CD4-positive, alpha-beta T cell treated with Interleukin-15 for 4 hours (primary cell): ENCODE measurements at places on chromosomes 16 and 17.

DNA sequence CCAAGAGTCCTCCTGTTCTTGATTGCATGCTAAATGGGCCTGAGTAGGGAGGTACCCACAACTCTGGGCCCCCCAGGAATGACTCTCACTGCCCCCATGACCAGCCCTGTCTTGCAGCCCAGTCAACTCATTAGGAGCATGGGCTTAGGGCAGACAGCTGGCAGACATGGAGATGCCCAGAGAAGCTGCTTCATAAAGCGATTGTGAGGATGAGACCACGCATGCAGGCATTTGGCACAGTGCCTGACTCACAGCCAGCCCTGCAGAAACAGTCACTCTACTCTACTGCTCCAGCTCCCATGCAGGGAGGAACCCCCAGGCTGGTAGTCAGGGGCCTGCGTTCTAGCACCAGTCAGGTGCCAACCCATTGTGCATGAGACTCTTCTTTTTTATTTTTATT lies 8.4 kb upstream of the C16orf82 start:
- DNase-seq: no peak

- DNase-seq: no peak
These were observed 13.8 kb upstream of the CDR2 start for GRCh38 chr16:22388101-22388644.

GRCh38 chr16:54049591-54050458 lies 236.8 kb downstream of the IRX3 start:
- DNase-seq: no peak

DNA sequence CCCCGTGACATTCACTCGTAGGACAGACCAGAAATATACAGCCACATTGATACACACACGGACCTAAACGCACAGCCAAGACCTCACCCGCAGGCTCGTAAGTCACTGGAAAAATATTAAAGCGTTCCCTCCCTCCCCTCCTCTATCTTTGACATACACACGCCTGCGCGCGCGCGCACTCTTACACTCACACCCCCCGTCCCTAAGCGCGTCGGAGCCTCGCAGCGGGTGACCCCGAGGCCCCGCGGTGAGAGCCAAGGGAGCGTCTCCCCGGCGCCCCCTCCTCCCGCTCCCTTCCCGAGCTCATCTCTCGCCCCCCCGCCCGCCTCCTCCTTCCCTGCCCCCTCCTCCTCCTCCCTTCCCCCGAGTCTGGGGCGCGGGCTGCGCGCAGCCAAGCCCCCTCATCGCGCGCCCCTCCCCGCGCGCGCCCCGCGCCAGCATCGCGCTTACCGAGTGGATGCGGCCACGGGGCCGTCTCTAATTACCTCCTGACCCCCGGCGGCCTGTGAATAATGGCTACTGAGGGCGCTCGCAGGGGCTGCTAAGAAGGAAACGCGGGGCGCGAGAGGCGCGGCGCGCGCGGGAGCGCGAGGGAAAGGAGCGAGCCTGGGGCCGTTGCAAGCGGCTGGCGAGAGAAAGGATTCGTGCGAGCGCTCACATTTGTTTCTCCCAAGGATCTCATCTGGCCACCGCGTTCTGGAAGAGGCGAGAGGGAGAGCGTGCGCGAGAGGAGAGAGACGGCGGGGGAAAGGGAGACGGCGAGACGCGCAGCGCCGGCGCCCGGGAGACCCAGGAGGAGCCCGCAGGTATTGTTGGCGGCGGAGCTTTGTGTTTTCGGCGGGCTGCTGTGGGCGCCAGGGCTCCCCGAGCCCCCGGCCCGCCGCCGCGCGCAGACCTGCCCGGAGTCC lies 42.4 kb downstream of the RAI1 start:
- no peak for DNase-seq

DNA sequence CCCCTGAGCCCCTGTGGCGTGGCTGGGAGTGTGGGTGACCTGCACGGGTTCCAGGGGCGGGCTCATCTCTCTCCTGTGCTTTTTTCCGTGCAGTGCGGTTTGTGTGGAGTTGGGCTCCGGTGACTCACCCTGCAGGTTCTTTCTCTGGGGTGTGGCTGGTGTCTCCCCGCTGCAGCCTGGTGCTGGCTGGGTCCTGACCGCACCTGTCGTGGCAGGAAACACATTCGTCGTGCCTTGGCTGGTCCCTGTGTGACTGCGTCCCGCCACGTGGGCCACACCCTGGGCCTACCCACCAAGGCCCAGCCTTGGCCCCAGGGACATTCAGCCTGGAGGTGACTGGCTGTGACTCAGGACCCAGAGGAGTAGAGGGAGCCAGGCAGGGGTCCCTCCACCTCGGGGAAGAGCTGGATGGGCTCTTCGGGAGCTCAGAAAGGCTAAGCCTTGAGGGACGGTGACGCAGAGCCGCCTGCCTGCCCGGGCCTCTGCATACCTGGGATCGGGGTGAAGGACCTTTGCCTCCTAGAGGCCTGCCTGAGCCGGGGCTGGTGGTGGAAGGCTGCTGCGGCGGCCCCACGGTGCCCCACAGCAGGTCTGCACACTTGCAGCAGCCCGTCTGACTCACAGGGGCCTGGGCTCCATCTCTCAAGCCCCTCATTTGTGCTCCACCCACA lies 7.8 kb downstream of the TRAF7 start:
- DNase-seq: peak; percentile 36

DNA sequence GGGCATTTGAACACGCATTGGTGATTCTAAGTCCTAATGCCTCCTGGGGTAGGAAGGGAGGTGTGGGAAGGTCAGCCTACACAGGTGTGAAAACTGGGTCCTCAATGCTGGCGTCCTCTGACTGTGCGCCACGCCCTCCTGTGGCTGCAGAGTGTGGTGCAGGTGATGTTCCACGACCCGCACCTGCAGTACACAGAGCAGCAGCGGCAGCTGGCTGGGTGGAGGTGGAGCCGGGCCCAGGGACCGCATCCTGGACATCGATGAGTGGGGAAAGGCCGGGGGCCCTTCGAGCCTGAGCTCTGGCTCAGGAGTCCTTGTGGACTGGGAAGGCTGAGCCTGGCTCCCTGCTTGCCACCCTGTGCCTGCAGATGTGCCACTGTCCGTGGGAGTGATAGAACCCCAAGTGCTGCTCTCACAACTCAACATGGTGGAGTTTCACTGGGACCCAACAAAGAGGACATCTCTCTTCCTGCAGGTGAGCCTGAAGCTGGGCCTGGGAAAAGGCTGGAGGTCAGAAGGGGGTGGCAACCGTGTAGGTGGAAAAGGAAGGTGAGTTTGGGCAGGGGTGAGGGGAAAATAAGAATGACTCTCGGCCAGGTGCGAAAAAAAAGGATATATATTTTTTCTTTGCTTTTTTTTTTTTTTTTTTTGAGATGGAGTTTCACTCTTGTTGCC lies 14.0 kb upstream of the STAC2 start:
- peak; percentile 69 for DNase-seq

DNA sequence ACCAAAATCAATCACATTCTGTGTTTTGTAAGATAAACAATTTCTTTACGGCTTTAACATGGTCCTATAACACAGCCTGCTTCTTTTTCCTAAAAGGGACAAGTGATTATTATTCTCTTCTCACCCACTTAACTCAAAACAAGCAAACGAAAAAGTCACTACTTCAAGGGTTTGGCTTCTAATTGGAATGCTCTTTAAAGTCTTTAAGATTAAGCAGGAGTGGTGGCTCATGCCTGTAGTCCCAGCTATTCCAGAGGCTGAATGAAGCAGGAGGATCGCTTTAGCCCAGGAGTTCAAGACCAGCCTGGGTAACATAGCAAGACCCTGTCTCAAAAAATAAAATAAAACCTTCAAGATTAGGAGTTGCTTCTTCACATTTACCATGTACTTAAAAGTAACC lies 66.6 kb upstream of the CNEP1R1 start:
- DNase-seq: no peak

GRCh38 chr16:23609929-23610328 lies 13.8 kb upstream of the NDUFAB1 start:
- DNase-seq: no peak

- DNase-seq: no peak
These were observed 65.8 kb downstream of the NKD1 start for GRCh38 chr16:50613964-50614474.

DNA sequence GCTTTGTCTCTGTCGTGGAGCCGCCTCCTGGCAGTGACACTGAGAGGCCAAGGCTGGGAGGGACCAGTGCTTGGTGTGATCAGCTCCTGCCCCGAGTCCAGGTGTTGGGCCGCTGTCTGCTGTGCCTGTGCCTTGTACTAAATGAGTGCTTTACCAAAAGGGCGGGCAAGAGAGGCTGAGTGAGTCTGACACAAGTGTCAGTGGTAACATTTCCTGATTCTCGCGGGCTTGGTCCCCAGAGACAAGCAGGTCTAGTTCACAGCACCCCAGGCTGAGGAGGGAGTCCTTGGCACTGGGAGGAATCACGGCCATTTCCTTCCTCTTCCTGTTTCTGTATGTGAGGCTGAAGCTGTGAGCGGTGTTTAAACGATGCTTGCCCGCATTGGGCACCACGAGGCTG lies 30.2 kb downstream of the PLD6 start:
- DNase-seq: no peak

DNA sequence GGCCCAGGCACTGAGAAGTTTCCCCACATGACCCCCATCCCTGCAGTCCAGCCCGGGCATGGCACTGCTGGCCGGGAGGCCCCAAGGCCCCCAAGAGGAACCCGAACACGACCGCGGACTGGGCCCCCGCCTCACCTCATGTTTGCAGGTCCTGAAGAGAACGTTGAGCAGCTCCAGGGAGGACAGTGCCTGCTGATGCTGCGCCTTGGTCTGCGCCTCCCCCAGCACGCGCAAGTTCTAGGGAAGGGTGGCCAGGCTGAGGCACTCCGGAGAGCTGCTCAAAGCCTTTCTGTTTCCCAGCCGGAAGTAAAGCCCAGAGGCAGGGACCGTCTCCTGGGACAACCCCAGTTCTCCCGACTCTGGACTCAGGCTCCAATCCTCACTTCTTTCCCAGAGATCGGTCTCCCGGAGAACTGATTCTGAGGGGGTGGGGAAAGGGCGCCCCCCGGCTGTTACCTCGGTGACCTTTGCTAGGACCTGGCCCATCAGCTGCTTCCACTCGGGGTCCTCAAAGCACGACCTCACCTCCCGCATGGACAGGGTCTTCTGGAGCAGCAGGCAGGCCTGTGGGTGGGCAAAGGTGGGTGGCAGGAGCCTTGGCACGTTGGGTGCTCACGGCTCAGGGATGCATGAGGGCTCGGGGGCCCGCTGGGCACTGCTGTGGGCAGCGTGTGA lies 13.7 kb downstream of the MYBBP1A start:
- DNase-seq: no peak

- DNase-seq: no peak
These were observed 8.9 kb upstream of the GALK1 start for GRCh38 chr17:75773808-75774470.

GRCh38 chr16:31192856-31193642 lies 9.5 kb downstream of the PYCARD start:
- no peak for DNase-seq

DNA sequence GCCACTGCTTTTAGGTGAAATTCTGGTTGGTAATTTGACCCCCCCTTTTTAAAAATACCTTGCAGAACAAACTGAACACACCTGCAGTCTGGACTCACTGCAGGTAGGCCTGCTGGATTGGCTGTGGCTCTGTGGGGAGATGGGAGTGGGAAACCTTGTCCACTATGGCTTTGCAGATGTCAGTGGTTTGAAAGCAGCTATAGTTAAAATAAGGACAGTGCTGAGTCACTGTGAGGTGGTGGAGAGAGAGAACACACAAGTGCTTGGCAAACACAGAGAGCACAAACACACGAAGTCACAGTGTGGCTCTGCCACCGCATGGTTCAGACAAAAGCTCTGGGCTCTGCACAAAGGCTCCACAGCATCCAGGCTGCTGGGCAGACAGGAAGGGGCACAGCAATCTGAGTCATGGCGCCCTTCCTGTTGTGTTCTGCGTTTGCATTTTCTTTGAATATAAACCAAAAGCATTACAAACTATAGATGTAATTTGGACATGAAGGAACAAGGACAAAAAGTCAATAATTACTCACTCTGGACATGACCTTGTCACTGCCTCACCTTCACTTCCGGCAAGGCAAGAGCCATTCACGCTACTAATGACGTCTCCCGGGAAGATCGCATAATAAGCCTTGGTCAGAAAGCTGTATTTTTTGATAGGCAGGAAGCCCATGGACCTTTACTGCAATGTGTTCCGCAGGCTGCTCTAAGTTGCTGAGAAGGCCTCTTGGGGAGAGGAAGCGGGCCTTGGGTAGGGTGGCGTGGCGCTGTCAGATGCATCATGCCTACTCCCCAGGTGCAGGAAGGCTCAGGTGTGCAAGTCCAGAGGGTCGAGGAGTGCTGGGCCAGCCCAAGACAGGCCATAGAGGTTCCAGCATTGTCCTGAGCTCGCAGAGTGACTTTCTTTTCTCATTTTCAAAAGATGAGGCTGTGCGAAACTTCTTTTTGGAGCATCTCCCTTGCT lies 60.1 kb upstream of the MED9 start:
- DNase-seq: peak; percentile 23

DNA sequence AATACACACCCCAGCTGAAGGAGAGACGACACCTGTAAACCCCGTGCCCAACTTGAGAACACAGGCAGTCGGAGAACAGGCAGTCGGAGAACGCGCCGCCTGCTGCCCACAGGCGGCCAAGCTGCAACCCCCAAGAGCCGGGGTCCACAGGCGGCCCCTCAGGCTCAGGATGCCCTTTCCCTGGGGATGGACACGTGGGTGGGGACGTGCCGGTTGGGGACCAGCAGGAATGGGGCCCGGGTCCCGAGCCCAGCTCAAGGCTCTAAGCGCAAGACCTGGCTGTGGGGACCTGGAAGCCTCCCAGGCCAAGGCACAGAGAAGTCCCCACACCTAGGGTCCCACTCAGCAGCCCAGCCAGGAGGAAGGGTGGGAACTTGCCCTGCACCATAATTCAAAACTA lies 79.5 kb upstream of the GNG13 start:
- DNase-seq: no peak

GRCh38 chr17:65261152-65261551 lies 124.0 kb downstream of the RGS9 start:
- DNase-seq: no peak

DNA sequence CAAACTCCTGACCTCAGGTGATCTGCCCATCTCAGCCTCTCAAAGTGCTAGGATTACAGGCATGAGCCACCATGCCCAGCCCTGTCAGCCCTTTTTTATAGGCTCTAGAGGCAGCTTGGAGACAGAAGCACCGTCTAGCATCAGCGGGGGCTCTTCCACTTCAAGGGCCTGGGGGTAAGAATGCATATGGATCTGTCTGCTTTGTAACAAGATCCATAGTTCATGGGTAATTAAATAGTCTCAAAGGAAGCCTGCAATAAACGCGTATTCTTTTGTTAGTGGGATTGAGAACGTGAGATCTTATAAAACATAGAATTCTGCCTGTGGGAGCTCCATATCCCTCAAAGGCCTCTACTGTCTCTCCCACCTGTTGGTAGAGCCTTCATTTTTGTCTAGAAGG lies 142.1 kb downstream of the SHISA6 start:
- no peak for DNase-seq

- no peak for DNase-seq
These were observed 53.6 kb downstream of the GPRC5B start for GRCh38 chr16:19830902-19831560.

DNA sequence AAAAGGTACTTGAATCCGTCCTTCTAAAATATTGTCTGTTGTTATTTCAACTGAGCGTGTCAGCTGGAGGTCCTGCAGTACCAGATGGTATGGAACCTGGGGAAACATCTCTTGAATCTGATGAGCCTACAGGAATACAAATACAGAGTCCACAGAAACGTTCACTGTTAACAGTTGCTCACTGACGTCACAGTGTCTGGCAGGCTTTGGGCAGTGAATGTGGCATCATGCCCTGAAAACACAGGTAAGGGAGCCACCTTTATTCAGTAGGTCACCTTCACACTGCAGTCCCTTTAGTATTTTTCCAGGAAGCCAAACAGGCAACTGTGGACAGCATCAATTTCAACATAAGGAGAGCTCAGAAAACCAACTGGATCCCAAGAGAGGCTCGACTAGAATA lies 56.1 kb downstream of the AMFR start:
- no peak for DNase-seq
